ENCODE measurements at places on chromosomes 7 and 10. TPM values are rescaled to one million over a fixed set of nuclear protein-coding genes. Genes with fewer than 3 reads are reported as not detected.

Gene CYP3A4
- not detected for total RNA-seq

Gene KLF14
- total RNA-seq, result not detected

Gene NUTM2B
- 0.11 TPM for total RNA-seq

Gene NPC1L1
- not detected for total RNA-seq

Gene PHYHIPL
- total RNA-seq, result not detected

Gene CTAGE4
- total RNA-seq, result 0.07 TPM

Gene CNPY1
- total RNA-seq, result not detected

Gene ATOH7
- total RNA-seq, result not detected

Gene DOCK1
- total RNA-seq, result 74.0 TPM

Gene MOGAT3
- not detected for total RNA-seq

Gene TUBB8
- not detected for total RNA-seq

Gene PDLIM1
- 46.5 TPM for total RNA-seq

Gene OR2A42
- total RNA-seq, result under 0.01 TPM

Gene GDF2
- not detected for total RNA-seq

Gene GRM3
- total RNA-seq, result not detected

Gene HOXA3
- total RNA-seq, result 0.66 TPM

Gene DNA2
- 11.1 TPM for total RNA-seq

Gene CCL24
- not detected for total RNA-seq

Gene ACTL6B
- not detected for total RNA-seq

Gene FEZF1
- total RNA-seq, result not detected

Gene FAM25G
- total RNA-seq, result not detected

Gene EIF3B
- total RNA-seq, result 312 TPM

Gene ASB15
- not detected for total RNA-seq

Gene TBXAS1
- total RNA-seq, result 8.1 TPM

Gene SHTN1
- 3.2 TPM for total RNA-seq

Gene FERD3L
- total RNA-seq, result not detected

Gene PTPN20
- 0.26 TPM for total RNA-seq

Gene ASAH2
- total RNA-seq, result 0.46 TPM

Gene H2BK1
- not detected for total RNA-seq

Gene MYH16
- 0.53 TPM for total RNA-seq

Gene ZPBP
- total RNA-seq, result not detected

All from pulmonary artery endothelial cell (primary cell).